ENCODE measurements at places on chromosomes 6 and 20.

GRCh38 chr6:28618898-28619555, 93.3 kb downstream of the GPX5 start:
- DNase-seq, result no peak

- DNase-seq, result no peak
These were observed 537 bp downstream of the PPIL4 start for GRCh38 chr6:149545258-149545753.

DNA sequence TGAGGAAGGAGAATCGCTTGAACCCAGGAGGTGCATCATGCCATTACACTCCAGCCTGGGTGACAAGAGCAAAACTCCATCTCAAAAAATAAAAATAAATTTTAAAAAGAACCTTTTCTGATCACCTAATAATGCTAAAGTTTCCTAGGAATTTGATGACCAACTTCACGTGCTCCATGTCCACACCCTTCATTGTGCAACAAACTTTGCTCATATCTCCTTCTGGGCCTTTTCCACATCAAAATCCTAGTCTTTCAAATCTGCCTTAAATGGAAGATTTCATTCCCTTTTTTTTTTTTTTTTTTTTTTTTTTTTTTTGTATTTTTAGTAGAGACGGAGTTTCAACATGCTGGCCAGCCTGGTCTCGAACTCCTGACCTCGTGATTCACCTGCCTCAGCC, 112.5 kb upstream of the LOC128125822 start:
- DNase-seq, result no peak

DNA sequence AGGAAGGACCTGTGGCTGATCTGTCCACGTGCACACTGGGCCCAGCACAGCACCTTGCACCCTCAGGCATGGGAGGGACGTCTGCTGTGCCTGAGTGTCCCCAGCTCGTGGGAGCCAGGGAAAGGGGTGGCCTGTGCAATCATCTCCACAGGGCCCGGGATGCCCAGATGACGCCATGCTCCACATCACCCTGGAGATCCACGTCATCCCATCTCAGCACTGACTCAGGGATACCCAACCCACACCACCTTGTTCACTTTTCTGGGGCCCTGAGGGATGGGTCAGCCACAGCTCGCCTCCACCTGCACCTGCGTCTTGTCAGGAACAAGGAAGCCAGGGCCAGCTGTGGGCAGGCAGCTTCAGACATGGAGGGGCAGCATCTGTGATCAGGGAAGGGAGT, 48.2 kb downstream of the RAB44 start:
- no peak for DNase-seq

- no peak for DNase-seq
These were observed 224.8 kb downstream of the TFAP2A start for GRCh38 chr6:10190042-10190441.

GRCh38 chr6:14681699-14682487, 564.0 kb upstream of the JARID2 start:
- DNase-seq, result no peak

GRCh38 chr6:9515633-9516606, 899.0 kb downstream of the TFAP2A start:
- no peak for DNase-seq

DNA sequence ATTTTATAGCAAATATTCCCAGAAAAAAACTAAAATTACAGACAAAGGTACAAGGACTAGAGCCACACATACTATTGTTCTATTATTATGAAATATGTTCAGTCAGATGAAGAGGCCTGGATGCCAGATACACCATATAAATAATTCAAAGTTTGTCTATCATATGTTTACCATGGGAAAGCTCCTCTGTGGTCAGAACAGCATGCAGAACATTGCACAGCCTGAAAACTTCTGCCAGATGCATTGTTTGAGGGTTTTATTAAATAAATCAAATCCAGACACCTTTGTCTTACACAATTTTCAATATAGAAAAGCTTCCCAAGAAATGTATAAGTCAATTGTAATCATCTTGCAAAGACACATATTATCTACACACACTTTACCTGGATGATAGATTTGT, 35.0 kb upstream of the COL21A1 start:
- no peak for DNase-seq

- no peak for DNase-seq
These were observed 57.7 kb upstream of the UST start for GRCh38 chr6:148689168-148689567.

- DNase-seq, result peak; percentile 43
These were observed 46.3 kb upstream of the FOXA2 start for GRCh38 chr20:22630701-22631100.

- DNase-seq, result no peak
These were observed 16.6 kb downstream of the CPNE5 start for GRCh38 chr6:36822506-36823269.

GRCh38 chr6:107318100-107318736, 141.1 kb downstream of the PDSS2 start:
- peak; percentile 52 for DNase-seq

DNA sequence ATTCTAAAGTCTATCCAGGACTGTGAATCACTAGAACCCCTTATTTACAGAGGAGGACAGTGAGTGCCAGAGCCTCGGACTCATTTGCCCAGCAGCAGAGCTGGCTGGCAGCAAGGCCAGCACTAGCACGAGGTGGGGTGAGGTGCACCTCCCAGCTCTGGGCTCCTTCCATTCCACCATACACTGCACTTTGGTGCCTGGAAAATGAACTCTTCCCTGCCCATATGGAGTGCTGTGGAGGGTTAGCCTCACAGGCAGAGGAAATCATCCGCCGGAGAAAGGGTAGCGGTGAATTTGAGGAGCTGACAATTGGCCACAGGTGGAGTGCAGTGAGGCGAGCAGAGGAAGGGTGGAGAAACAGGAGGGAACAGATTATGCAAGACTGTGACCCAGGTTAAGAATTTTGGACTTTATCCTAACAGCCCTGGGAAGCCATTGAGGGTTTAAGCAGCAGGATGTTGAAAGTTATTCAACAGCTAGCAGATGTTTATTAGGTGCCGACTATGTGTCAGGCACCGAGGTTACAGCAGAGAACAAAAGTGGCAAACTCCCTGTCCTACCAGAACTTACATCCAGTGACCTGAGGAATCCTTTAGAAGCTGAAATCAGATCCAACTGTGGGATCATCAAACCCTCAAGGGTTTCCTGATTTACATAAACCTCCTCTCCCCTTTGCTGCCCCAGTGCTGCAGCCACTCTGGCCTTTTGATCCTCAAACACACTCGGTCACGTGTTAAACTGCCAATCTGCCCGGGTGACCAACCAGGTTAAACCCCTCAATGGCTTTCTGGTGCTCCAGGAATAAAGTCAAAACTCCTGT, 6.2 kb downstream of the TRIM26 start:
- DNase-seq, result no peak

DNA sequence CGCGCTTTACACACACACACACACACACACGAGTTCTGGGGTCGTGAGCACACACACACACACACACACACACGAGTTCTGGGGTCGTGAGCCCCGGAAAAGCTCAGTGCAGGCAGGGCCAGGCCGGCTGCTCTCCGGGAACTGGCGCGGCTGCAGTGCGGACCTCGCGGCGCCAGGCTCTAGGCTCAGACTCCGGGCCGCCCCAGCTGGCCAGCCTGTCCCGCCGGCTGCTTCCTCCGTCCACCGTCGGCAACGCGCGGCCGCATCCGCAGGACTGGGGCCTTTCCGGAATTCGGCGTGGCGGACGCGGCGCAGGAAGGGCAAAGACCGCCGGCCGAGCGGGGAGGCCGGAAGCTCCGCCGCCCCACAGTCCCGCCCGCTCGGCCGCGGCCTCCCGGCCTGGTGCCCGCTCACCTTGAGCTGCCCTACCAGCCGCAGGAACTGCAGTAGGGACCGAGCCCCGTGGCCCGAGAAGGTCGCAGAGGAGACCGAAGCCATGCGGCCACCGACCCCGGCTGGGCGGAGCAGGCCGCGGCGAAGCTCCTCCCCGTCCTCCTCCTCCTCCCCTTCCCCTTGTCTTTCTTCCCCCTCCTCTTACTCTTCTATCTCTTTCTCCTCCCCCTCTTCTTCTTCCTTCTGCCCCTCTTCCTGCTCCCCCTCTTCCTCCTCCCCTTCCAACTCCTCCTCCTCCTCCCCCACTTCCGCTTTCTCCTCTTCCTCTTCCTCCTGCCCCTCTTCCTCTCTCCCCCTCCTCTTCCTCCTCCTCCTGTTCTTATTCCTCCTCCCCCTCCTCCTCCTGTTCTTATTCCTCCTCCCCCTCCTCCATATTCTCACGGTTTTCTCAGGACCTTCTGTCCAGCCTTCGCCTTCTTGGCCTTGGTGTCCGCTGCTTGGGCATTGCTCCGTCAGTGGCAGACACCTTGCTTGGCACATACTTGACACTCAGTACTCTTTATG, at the start of gene HDDC2:
Gene HDDC2, minus strand, starts transcription at position 533 of the 957 bp plus-strand sequence. Its CDS starts 35 bp downstream, at position 498.
- DNase-seq, result peak; percentile 51

GRCh38 chr6:47451162-47451561, 26.4 kb upstream of the CD2AP start:
- no peak for DNase-seq

DNA sequence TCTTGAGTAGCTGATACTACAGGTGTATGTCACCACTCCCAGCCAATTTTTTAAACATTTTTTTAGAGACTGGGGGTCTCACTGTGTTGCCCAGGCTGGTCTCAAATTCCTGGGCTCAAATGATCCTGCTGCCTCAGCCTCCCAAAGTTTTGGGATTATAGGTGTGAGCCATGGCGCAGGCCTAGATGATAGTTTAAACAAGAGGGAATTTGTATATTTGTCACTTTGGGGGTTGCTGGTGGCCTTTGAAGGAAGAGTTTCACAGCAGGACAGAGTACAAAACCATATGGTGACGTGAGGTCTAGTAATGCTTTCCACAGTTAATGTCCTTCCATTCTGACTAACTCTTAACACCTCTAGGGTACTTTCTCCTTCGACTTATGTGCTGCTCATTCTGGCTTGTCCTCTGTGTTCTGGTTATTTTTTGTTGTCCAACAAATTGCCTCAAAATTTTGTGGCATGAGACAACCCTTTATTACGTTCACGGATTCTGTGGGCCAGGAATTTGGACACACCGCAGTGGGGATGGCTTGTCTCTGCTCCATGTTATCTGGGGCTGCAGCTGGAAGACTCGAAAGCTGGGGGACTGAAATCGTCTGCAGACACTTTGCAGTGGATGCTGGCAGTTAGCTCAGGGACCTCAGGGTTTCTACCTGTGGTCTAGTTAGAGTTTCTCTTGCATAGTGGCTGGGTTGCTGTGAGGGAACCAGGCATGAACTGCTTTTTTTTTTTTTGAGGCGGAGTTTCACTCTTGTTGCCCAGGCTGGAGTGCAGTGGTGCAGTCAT, 23.0 kb upstream of the IER3 start:
- no peak for DNase-seq

GRCh38 chr20:19991308-19991707, 25.9 kb upstream of the NAA20 start:
- no peak for DNase-seq

- no peak for DNase-seq
These were observed 62.3 kb downstream of the TRMT6 start for GRCh38 chr20:5888041-5888440.

GRCh38 chr6:162733489-162733888, 5.7 kb downstream of the PACRG start:
- no peak for DNase-seq

DNA sequence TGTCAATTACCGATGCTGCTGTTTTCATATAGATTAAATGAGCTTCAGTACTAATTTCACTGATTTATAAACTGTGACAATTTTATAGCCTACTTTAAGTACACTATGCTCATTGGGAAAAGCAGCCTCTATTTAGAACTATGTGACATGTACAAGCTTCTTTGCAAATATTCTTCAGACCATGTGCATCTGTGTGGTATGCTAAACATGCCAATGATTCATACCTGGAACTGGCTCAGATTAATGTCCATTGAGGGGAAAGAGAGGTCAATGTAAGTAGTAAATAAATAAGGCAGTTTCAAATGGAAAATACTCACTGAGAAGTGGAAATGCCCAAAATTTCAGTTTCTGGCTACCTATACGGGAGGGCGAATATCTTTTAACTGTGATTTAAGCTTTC, 777.7 kb downstream of the C6orf118 start:
- no peak for DNase-seq

DNA sequence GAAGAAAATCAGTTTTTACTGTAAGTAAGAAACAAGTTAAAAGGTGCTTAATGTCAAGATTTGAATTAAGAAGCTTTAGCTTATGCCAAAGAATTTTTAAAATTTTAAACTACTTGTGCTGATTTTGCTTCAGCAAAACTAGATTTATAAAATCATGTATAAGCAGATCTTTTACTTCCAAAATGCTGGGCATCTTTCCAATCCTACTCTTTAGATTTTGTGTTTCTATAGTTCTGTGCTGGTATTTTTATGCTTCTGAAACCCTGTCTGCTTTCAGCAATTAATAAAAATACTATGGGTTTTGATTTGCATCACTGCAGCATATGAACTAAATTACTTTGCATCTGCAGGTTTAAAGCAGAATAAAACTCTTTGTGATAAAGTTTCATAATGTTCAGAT, 238.6 kb upstream of the RNF217 start:
- DNase-seq, result no peak

- no peak for DNase-seq
These were observed 72.0 kb downstream of the PREP start for GRCh38 chr6:105330913-105331312.

DNA sequence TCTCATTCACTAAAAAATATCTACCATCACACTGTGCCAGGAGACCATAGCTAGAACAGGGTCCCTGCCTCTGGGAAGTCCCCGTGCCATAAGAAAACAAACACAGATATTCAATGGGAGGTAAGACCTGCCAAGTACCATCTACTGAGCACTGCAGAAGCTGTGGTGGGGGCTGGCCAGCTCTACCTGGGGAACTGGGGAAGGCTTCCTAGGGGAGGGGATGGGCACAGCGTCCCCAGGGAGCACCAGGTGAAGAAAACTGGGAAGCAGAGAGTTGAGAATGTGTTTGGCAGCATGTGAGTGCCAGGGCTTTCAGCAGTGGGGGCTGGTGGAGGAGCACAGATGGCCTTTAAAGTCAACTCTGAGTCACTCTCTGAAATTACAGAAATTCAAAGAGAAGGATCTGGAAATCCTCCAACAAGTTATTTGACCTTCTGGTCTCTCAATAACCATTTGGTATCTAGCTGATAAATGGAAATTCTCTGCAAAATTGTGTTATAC, 85.2 kb downstream of the SHLD1 start:
- DNase-seq, result no peak

- DNase-seq, result peak; percentile 5
These were observed 113.2 kb downstream of the CEBPB start for GRCh38 chr20:50303573-50304500.

DNA sequence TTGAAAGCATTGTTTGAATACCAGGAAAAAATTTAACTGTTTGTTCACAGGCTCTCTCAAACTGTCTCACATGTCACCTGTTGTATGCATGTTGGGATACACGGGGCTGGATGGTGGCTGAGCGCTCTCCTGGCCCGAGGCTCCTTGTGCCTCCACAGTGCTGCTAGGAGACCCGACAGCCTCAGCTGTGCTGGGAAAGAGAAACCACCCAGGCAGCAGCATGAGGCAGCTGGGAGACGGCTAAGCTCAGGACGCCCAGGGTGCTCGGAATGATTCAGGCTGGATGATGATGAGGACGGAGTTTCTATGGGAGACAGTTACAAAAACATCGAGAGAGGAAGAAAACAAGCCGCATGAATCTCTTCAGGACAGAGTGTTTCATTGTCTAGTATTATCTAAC, 278.0 kb upstream of the CDH4 start:
- no peak for DNase-seq
